ENCODE measurements at places on chromosomes 6 and 20.

DNA sequence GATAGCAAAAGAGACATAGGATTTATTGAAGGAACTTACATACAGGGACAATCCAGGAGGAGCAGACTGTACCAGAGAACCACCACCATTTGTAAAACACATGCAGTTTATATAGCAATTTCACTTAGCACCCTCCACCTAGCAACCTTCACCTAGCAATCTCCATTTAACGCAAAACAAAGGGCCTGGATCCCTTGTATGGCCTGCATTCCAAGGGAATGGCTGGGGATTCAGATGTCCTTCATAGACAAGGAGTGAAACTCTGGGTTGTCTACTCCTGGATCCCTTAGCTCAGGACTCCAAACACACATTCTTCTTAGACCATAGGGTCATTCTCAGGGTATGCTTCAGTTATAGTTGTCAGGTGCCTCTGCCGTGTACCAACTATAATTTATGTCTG, 1324.9 kb downstream of the HACE1 start:
- DNase-seq = no peak

DNA sequence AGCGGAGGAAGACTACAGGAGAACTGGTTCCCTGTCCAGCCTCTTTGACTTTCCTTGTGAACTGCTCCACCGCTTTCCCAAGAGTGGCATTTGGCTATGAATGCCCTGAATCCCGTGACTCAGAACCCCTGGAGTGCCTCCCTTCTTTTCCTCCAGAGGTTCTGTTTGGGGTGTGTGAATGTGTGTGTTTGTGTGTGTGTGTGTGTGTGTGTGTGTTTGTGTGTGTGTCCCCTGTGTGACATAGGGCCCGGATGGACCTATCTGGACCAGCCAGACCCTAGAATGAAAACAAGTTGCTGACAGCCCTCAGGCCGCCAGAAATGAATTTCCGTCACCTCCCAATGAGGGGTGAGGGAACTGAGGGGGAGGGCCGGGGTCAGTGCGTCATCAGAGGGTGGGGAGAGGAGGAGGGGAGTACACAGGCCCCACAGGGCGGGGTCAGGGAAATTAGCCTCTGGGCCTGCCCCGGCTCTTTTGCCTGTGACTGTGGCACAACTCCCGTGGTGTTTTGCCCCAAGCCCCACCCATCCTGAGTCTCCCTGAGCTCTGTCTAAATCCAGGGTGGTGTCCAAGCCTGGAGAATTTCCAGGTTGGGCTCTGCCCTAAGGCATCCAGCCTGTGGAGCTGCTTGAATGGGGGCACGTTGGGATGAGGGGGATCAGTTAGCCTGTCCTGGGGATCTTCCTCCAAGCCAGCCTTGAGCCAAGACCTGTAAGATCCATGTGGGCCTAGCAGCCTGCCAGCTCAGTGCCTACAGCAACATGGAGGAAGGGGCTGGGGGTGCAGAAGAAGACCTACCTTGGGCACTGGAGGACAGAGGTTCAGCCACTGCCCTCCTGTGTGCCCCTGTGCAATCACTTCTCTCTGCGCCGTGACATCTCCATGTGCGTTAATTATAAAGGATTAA, 15.2 kb upstream of the MRPS18A start:
- DNase-seq = no peak

GRCh38 chr6:136225496-136225895, 24.6 kb downstream of the MTFR2 start:
- DNase-seq = peak; percentile 16

- no peak for DNase-seq
These were observed 33.9 kb downstream of the EDN1 start for GRCh38 chr6:12324099-12324498.
